PC-3 (cell line): ENCODE measurements at places on chromosomes 13 and 19.

DNA sequence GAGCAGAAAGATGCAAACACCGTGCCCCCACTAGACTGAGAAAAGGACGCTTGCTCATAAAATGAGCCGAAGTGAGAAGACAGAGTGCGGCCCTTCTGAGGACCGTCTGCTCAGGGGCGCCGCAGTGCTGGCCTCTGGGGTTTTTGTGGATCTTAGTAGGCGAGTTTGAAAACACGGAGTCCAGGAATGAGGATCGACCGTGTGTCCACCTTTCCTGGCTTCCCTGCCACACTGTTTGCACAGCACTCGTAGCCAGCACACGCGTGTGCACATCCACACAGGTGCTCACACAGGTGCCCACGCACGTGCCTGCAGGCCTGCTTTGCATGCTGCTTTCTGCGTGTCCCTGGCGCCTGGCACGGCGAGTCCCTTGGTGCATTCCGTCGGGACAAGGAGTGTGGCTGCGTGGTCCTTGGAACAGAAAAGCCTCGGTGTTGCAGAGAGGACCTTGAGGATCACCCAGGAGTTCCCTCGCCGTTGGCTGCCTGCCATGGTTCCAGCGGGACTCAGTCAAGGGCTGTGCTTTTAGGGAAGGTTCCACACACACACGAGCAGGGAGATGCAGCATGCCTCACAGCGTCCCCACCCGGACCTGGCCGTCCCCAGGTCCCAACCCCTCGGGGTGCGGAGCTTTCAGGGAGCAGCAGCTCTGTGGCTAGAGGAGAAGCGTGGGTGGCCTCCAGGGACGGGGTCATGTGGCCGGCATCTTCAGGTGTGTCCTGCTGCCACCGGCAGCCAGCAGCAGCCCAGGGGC lies 10.1 kb upstream of the ZNF554 start:
- no peak for DNase-seq

GRCh38 chr19:29663861-29664752 lies 1.2 kb upstream of the PLEKHF1 start:
- DNase-seq = peak; percentile 78

DNA sequence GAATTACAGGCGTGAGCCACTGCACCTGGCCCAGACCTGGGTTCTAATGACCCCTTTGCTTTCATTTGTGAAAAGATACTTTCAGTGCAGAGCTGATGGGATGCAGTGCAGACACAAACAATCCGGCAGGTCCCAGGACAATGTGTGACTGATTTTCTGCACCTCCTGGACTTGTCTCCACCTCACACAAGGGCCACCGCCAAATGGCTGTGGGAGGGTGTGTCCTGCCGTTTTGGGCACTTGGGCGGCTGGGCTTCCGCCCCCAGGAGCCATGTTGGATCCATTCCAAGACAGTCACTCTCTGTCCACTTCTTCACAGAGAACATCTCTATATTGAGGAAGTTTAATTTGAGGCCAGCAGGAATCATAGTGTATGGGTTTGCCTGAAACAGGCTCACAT lies 112.3 kb upstream of the ZNF507 start:
- DNase-seq = no peak

DNA sequence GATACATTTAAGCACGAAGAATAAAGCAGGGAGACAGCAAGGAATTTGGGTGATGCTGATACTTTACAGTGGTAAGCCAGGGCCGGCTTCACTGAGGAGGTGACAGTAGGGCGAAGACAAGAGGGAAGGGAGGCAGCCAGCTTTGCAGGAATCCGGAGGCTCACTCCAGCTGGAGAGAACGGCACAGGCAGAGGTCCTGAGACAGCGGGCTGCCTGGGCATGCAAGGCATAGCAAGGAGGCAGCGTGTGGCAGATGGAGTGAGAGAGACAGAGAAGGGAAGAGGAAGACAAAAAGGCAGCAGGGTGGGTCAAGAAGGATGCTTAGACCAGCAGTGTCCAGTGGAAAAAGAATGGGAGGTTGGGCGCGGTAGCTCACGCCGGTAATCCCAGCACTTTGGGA lies 83.2 kb upstream of the WASF3 start:
- DNase-seq = no peak
